LHCN-M2 (cell line): ENCODE measurements at places on chromosomes 16 and 17. TPM values are rescaled to one million over a fixed set of nuclear protein-coding genes. Genes with fewer than 3 reads are reported as not detected.

GRCh38 chr16:70348991-70349390 lies 2.3 kb downstream of the DDX19A start:
- no peak for DNase-seq

- no peak for DNase-seq
These were observed 38.8 kb upstream of the PRKCB start for GRCh38 chr16:23796941-23797340.

The TMEM204 gene
- total RNA-seq: not detected in 2 replicates

DNA sequence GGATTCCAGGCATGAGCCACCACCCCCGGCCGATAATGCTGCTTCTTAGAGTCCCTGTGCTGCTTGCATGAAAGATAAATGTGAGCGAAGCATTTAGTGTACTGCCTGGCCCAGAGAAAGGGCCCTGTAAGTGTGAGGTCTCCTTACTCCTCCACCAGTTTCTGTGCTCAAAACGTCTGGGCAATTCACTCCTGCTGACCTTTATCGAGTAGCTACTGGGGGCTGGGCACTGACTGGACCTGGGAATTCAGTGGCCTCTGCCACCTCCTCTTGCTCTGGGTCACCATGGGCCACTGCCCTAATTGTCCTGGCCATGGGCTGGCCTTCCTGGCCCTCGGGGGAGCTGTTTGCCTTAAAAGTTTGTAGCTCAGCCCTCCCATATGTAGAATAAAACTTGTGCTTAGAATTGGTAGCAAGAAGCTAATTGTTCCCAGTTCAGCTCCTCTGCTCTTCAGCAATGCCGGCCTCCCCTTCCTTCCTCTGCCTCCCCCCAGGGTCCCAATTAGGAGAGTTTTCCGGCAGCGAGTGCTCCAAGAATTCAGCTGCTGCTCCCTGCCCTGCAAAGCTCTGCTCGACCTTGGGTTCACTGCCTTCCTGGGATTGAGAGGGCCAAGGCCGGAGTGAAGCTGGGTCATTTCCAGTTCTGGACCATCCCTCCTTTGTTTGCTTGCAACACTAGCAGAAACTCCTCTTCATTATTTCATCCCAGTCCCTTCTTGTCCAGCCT lies 98.9 kb upstream of the CDC42EP4 start:
- DNase-seq: no peak

The ASPSCR1 gene
- total RNA-seq: 25.9 and 30.3 TPM in 2 replicates

The ETV4 gene
- total RNA-seq: 34.5 and 49.8 TPM in 2 replicates

DNA sequence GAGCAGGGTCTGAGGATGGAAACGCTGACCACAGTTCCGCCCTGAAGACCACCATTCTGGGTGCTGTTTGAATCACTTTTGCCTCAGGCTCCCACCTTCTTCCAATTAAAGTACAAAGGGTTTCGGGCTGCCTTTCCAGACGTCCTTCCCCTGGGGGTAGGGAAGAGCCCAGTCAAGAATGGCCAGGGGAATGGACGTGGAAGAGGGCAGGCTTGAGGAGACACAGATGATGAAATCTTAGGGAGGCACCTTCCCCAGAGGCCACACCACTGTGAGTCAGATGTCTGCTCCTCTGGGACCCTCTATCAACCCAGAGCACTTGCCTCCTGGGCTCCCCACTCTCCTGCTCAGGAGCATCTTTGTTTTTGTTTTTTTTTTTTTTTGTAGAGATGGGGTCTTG lies 27.5 kb upstream of the MTSS2 start:
- DNase-seq: no peak

DNA sequence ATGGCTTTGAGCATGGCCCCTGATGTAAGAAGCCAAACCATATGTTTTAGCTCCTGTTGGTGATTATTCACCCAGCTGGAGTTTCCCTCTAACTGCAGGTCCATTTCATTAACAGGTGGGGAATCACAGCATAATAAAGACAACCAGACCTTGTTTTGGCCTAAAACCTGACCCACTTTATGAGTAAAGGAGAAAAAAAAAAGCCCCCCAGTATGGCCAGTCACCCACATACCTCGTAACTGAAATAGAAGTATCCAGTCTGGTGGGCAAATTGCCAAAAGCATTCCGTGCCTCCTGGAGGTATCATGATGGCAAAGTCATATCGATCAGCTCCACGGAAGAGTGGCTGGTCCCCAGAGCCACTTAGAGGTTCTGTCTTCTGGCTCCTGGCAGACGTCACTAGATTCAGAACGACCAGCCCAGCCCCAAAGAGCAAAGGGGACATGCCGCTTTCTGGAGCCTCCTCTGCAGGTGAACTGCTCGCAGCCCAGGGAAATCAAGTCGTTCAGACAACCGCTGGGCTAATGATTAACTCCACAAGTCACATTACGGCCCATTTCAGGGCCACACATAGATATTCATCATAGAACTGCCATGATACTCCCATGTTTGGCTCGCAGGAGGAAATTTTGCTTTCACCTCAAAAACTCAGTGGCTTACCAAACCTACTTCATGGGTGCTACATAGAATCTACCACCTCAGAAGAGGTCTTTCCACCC lies at the start of gene TMED6:
TSS of gene TMED6 (minus strand) at position 478 of the 719 bp plus-strand sequence. CDS start at position 445, 33 bp downstream.
- DNase-seq: no peak

The DNAH9 gene
- total RNA-seq: 0.06 TPM in 1 of 2 replicates, not detected in the other

The CDH8 gene
- total RNA-seq: 0.32 and 3.0 TPM in 2 replicates

GRCh38 chr17:73101031-73101430 lies 8.5 kb upstream of the SLC39A11 start:
- DNase-seq: no peak

DNA sequence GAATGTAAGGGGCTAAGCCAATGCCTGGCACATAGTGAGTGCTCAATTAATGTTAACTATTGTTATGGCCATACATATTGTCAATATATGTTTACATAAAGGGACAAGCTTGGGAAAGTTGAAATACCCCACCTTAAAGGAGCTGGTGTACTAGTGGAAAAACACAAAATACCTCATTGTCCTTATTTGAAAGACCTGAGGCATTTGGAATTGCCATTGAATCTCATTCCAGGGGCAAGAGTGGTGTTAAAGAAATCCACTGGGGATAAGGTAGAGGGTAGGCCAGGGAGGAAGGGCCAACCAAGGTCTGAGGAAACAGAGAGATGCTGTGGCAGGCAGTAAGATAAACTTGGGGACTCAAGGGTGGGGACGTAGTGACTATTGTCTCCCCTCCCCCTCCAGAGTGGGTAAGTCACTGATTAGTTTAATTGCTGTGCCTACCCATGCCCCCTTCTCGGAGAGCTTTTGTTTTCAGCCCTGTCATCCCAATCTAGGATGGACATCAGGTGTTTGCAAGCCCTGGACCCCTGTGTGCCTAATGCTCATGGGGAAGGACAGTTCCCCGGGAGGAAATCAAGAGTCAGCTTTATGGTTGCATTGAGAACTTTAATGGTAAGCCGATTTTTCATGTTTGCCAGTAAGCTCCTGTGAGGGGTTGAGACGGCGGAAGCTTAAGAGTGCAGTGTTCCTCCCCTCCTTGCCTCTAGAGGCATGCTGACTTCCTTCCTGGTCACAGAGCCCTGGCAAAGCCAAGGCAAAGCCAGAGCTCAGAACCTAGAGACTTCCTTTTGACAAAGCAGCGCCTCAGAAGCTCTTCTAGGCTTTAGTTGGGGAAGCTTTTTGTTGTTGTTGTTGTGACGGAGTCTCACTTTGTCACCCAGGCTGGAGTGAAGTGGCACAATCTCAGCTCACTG lies 2.5 kb upstream of the HEATR9 start:
- DNase-seq: no peak

GRCh38 chr16:4103745-4104144 lies 12.5 kb downstream of the ADCY9 start:
- DNase-seq: no peak
